Left kidney (tissue), 8 donors: ENCODE measurements at places on chromosomes 6 and 20.
A peak's percentile ranks its signal among the peaks of the same experiment; 100 is the strongest.

DNA sequence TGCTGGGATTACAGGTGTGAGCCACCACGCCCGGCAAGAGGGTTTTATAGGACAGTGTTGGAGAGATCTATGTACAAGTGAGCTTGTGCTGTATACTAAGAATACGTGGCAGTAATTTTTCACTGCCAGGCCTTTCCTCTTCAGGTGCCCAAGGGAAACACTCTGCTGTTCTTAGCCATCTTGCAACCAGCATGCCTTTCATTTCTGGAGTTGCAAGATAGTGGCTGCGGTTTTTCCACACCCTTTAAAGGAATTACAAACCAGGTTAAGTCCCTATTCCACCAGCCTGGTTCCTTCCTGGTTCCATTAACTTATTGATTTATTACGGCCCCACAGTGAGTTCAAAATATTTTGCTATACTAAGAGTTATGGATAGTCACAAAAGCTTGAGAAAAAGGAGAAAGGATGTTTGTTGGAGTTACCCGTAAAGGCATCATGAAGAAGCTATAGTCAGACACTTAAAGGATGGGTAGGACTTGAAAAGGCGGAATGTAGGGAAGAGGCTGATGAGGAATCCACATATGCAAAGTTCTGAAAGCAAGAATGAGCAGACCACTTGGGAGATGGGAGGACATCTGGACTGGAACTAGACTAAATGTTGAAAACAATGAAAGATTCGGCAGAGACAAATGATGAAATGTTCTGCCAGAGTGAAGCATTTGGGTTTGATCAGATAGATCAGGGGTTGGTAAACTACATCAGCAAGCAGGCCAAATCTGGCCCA, 61.4 kb upstream of the ASIP start:
- no peak for DNase-seq

DNA sequence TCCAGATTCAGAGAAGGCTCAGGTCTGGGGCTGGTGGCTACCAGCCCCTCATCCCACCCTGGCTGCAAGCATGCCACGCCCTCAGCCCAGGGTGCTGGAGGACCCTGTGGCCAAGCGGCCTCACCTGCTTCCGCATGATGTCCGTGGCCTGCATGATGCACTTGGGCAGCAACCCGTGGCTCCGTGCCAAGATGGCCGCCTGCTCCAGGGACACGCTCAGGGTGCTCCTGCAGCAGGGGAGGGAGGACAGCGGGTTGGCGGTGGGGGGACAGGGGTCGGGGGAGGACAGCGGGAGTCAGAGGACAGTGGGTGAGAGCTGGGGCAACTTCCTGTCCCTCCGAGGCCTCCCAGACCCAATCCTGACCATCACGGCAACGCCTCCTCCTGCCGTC, 200.1 kb downstream of the PREX1 start:
- no peak for DNase-seq

DNA sequence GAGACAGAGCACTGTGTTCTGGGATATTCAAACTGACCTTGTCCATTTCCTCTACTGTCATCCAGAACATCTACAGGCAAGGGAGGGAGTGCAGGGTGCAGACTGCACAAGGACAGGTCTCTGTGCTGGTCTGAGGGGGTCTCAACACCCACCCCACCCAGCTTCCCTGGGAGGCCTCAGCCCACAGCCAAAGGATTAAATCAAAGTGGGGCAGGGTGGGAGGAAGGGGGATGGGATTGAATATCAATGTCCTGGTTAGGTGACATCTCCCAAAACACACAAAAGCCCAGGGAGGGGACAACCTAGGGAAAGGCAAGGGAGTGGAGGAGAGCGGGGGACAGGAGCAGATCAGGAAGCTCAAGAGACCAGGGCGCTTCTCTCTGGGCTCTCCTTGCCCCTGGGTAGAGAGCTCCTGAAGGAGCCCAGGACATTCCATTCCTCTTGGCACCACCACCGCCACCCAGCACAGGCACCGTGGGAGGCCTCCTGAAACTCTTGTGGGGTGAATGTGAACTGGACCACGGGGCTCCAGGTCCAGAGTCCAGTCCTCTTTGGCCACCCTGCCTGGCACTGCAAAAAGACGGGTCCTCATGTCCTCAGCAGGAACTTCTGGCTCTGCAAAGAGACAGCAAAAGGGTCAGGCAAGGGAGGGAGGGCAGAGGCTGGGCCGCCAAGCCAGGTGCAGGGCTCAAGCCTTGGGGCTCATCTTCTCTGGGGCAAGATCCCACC, 73.9 kb downstream of the JPH2 start:
- DNase-seq: no peak

GRCh38 chr6:109783250-109783986, 92.3 kb downstream of the FIG4 start:
- no peak for DNase-seq

- DNase-seq: no peak
Measured at GRCh38 chr6:4039348-4039747, 39.6 kb downstream of the FAM217A start.

DNA sequence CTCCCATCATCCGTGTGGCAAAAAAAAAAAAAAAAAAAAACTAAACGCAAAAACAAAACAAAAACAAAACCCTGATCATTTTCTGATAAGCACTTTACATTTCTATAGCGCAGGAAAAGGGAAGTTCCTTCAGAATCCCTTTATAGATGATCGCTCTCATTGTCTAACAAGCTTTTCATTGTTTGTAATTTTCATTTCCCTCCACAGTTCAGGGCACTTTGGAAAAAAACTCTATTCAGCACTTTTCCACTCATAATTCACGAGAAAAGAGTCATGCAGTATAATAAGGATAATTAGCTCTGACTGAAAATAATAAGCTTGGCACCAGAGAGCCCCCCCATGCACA, 89.4 kb upstream of the ATXN1 start:
- no peak for DNase-seq

DNA sequence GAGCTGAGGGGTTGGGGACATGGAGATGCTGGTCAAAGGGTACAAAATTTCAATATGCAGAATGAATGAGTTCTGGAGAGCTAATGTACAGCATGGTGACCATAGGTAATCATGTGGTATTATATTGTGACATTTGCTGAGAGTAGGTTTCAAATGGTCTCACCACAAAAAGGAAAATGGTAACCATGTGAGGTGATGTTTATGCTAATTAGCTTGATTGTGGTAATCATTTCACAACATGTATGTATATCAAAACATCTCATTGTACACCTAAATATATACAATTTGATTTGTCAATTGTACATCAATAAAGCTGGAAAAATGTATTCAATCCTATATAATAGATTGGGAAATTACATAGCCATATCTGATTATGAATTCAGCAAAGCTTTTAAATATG, 29.5 kb upstream of the TMEM14A start:
- no peak for DNase-seq

DNA sequence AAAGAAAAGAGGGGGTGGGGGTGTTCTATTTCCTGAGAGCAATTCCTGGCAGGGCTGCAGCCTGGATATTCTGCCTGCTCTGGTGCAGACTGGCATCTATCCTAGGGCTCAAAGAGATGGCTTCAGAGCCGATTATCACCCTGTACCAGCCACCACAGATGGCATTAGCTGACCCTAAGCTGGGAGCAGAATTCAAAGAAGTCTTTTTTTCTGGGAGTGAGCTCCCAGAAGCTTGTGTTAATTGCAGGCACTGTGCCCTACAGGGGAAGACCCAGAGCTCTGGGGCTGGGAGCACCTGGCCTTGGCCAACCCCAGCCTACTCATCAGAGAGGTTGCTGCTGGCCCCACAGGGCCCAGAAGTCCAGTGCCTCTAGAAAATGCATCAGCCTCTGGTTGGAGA, 85.9 kb downstream of the PXDC1 start:
- DNase-seq: no peak

GRCh38 chr20:45938727-45939438, 4.4 kb downstream of the PCIF1 start:
- no peak for DNase-seq

- peak; percentile 72 for DNase-seq
Measured at GRCh38 chr6:168157272-168158212, 78.5 kb upstream of the FRMD1 start.

DNA sequence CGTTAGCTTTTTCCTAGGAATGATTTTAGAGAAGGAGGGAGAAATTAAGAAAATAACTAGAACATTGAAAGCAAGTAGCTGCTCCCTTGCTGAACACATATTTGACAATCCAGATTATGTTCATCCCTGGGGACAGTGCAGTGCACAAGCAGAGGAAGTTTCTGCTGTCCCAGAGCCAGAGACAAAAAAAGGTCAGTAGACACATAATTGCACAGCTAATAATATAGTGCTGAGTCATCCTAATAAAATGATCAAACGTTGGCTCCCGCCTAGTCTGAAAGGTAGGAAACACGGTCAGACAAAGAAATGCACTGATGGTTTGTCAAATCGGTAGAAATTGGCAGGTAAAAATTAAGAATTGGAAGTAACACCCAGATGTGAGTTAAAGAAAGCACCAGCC, 21.7 kb upstream of the SSTR4 start:
- DNase-seq: no peak

- DNase-seq: no peak
Measured at GRCh38 chr6:39173270-39173669, 56.0 kb downstream of the KCNK5 start.

DNA sequence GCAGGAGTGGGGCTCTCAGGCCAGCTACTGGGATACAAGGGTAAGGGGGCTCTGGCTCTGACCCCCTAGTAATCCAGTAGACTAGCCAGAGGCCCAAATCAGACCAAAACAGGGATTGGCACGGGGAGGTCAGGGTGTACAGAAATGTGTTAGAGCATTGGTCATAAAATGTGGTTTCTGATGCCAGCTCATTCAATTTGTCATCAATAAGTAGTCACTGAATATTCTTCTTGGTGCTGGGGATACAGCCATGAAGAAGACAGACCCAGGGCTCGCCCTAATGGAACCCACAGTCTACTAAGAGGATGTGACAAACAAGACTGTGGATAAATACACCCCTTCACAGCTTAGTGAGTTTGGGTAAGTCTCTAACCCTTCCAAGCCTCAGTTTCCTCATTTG, 11.1 kb downstream of the MAP1LC3A start:
- DNase-seq: no peak
